ENCODE measurements at places on chromosomes 1 and 21.
A peak's percentile ranks its signal among the peaks of the same experiment; 100 is the strongest.

- DNase-seq = peak; percentile 8
Measured at GRCh38 chr1:226181996-226182714, 4.4 kb downstream of the ACBD3 start.

DNA sequence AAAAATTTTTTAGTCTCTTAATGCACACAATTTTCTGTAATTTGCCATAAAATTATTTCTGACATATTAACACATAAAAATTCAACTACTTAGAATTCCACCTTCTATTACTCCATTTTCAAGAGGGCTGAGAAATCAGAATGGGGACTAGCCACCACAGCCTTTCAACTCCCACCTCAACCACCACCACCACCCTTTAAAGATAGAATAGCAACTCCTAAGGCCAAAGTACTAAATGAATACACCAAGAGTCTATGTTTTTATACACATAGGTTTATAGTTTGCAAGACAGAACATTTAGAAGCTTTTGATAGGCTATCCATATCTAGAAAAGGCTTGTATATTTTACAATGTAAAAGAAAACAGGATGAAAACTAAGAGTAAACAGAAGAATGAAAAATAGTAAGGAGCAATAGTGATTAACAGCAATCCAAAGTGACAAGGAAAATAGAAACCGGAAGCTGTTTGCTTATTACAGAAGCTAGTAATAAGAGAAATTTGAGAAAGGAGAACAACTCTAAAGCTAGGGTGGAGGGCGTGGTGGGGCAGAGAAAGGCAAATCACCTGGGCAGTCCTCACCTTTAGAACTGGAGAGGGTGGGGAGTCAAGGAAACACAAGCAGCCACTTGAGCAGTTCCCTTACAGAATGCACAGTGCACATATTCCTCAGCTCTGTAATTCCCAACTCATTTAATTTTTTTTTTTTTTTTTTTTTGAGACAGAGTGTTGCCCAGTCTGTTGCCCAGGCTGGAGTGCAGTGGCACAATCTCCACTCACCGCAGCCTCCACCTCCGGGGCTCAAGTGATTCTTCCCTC, 27.7 kb downstream of the EPS15 start:
- no peak for DNase-seq

GRCh38 chr1:228288536-228289238, 80.8 kb downstream of the OBSCN start:
- no peak for DNase-seq

DNA sequence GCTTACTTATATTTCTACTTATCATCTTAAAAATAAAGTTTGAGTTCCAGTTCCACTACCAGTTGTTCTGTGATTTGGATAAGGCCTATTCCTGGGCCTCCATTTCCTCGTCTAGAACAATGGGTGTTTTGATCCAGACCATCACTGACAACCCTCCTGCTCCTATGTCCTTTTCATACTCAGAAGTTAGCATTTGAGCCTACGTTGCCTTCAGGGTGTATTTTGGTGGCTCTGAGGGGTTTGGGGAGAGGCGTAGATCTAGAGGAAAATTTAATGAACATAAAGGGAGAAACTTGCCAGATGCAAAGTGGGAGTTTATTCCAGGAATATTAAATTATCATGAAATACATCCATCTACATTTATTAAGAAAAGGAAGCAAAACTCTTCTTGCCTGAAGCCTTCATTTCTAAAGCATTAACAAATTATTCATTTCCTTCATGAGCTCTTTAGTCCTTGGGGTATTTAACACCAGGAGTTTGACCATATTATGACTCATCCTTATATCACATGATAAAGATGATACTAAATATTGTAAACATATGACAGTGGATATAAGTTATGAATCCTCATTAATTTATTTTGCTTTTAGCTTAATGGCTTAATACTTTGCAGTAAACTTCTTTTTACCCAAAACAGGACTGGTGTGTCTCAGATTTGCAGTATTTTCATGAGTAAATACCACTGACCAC, 47.2 kb upstream of the SYT14 start:
- no peak for DNase-seq

DNA sequence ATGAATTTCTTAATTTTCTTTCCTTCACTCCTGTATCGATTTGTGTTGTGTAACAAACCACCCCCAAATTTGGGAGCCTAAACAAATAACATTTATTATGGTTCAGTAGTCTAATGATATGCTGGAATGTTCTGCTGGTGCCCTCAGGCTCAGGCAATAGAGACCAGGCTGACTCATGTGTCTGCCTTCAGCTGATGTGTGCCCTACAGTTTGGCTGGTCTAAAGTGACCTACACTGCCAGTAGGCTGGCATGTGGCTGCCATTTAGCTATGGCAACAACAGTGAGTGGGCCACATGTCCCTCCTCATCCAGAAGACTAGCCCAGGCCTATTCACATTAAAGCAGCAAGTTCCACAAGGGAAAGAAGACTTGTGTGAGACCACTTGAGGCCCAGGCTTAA, 115.8 kb downstream of the PTPRC start:
- no peak for DNase-seq

Data from NCI-H1092 treated with DMSO at 0.1 percent for 48 hours (cell line).